Cardiac muscle cell (in vitro differentiated cells and primary cell): ENCODE measurements at places on chromosomes 2 and 18.

DNA sequence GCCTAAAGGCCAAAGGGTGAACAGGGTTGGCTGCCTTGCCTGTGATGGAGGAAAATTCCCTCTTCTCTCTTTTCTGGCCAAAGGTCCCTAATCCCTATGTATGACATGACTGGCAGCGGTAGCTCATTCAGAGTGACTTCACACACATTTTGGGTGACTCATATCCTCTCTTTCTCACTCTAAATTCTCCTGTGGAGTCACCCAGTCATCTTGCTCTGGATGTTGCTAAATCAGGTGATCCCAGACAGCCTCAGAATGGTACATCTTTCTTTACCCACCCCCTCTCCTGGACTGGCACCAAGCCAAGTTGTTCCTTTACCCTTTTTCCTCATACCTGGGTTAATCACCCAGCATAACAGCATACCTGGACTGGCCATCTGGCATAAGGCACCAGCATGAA, 77.2 kb downstream of the NEURL3 start:
- no peaks in the 10 kb centered on the region for H3K27me3 ChIP-seq
- no peak overlapping the region for H3K27ac ChIP-seq
- DNase-seq = peak; percentile 23
- no peak overlapping the region for H3K4me3 ChIP-seq

- no peaks in the 10 kb centered on the region for H3K27me3 ChIP-seq
- H3K4me1 ChIP-seq = no peaks in the 10 kb centered on the region
- peak; percentile 52 for DNase-seq
- H3K4me3 ChIP-seq = no peak overlapping the region
- H3K36me3 ChIP-seq = peaks cover 4% of the 10 kb centered on the region
These were observed 36.6 kb downstream of the ARL6IP6 start for GRCh38 chr2:152755029-152755428.

DNA sequence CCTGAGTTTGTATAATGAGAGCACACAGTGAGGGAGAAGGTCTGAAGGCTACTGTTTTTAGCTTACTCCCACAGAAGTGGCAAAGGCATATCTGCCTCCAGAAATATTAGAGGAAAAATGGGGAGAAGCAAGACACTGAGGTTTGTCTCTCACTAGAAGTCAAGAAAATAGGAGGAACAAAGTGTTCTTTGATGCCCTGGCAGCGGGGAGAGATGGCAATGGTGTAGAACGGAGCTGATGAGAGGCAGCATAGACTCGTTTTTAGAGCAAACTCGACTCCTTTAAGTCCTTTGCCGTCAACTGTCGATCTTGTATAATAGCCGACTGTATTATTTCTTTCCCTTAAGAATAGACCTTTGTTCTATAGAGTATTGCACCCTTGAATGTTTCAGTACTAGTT, 73.8 kb downstream of the ANKRD44 start:
- H3K4me3 ChIP-seq = no peak overlapping the region
- H3K4me1 ChIP-seq = no peaks in the 10 kb centered on the region
- H3K36me3 ChIP-seq = no peaks in the 10 kb centered on the region
- no peak for DNase-seq

DNA sequence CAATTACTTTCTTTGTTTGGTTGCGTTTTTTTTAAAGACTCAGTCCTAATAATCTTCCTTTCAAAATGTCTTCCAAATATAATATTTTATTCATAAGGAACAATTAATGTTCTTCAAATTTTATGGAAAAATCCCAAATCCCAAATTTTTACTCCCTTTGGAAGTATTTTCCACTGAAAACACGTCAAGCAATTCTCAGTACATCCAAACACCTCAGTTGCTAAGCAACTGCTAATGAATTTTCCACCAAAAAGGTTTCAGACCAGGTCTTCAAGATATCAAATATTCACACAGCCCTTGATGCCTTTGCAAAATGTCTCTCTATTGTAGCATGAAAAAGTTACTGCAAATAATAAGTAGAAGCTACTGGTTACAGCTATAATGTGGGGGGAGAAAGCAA, 140.1 kb downstream of the DSEL start:
- no peak overlapping the region for H3K27ac ChIP-seq
- no peak overlapping the region for H3K4me3 ChIP-seq
- no peak for DNase-seq
- no peaks in the 10 kb centered on the region for H3K4me1 ChIP-seq
- H3K27me3 ChIP-seq = no peaks in the 10 kb centered on the region

GRCh38 chr2:51212374-51212773, 180.4 kb upstream of the NRXN1 start:
- DNase-seq = no peak
- no peaks in the 10 kb centered on the region for H3K27me3 ChIP-seq
- H3K4me3 ChIP-seq = no peak overlapping the region
- no peak overlapping the region for H3K27ac ChIP-seq
- H3K36me3 ChIP-seq = no peaks in the 10 kb centered on the region

DNA sequence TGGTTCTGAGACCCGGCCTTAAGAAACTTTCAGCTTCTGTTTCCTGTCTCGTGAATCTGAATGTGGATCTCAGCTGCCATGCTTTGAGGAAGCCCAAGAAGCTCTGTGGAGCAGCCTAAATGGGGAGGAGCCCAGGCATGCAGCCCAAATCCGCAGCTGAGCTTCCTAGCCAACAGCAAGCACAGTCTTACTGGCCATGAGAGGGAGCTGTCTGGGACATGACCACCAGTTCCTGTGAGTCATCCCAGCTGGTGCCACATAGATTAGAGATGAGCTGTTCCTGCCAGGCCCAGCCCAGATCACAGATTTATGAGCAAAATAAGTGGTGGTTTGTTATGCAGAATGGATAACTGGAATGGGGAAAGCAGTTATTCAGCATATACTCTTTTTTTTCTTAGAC, 224.4 kb upstream of the APCDD1 start:
- no peaks in the 10 kb centered on the region for H3K27me3 ChIP-seq
- peak; percentile 89 for DNase-seq
- H3K27ac ChIP-seq = no peak overlapping the region
- H3K4me1 ChIP-seq = no peaks in the 10 kb centered on the region

- peak overlapping the region; percentile 88 for H3K27ac ChIP-seq
- H3K4me1 ChIP-seq = peaks cover 1% of the 10 kb centered on the region
- DNase-seq = peak; percentile 55
- H3K27me3 ChIP-seq = no peaks in the 10 kb centered on the region
- peak overlapping the region; percentile 95 for H3K4me3 ChIP-seq
These were observed 500 bp downstream of the CCNYL1 start for GRCh38 chr2:207711750-207712530.

- DNase-seq = no peak
- H3K4me1 ChIP-seq = peaks cover 16% of the 10 kb centered on the region
- no peak overlapping the region for H3K4me3 ChIP-seq
- no peak overlapping the region for H3K27ac ChIP-seq
- no peaks in the 10 kb centered on the region for H3K36me3 ChIP-seq
- H3K27me3 ChIP-seq = no peaks in the 10 kb centered on the region
These were observed 331.1 kb downstream of the FSIP2 start for GRCh38 chr2:186069676-186070075.

- no peak for DNase-seq
- no peak overlapping the region for H3K27ac ChIP-seq
- H3K4me3 ChIP-seq = no peak overlapping the region
- H3K4me1 ChIP-seq = peaks cover 6% of the 10 kb centered on the region
- no peaks in the 10 kb centered on the region for H3K36me3 ChIP-seq
These were observed 49.7 kb downstream of the CYRIA start for GRCh38 chr2:16615687-16616615.

DNA sequence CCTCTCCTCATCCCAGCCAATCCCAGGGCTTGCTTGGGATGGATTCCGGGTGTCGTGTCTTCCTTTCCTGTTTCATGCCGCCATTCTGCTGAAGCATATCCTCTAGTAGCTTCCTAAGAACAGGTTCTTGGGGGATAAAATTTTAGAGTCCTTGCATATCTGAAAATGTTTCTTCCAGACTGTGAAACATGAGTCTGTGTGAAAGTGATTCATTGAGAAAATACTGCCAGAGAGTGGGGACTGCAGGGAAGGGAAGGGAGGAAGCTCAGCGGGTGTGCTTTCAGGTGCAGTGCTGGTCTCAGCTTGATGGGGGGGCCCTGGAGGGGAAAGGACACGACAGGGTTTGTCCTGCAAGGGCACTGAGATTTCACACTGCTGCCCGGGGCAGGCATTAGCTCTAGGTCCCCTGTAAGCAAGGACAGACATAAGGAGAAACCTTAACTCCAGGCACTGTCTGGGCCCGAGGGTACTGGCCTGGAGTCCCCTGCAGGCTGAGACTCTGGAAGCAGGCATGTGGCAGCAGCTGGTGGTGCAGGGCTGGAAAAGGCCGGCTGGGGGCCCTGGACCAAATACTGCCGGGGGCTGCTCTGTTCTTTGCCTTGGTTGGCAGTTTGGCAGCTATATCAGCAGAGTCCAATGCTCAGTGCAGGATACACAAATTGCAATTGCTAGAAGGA, 97.6 kb upstream of the HS6ST1 start:
- no peaks in the 10 kb centered on the region for H3K4me1 ChIP-seq
- no peak overlapping the region for H3K27ac ChIP-seq

DNA sequence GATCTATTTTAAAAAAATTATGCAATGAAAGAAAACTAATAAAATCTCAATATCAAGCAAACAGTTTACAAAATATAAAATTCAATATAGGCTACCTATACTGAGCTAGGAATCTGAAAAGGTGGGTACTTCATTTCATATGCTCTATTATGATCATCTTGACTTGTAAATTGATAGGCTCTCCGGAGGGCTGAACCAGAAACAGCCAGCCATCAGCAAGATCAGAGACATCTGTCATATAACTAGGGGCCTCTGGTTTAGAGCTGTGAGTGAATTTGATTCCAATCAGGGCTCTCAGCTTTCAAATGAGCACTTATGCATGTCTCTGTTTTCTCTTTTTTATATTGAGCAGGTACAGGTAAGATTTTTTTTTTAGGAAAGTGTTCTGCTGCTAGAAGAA, 114.2 kb downstream of the SPHKAP start:
- no peaks in the 10 kb centered on the region for H3K27me3 ChIP-seq
- DNase-seq = no peak
- H3K4me1 ChIP-seq = no peaks in the 10 kb centered on the region
- no peak overlapping the region for H3K4me3 ChIP-seq
- H3K36me3 ChIP-seq = no peaks in the 10 kb centered on the region

- H3K4me3 ChIP-seq = no peak overlapping the region
- H3K4me1 ChIP-seq = no peaks in the 10 kb centered on the region
- H3K27ac ChIP-seq = no peak overlapping the region
- no peaks in the 10 kb centered on the region for H3K27me3 ChIP-seq
- no peak for DNase-seq
These were observed 40.7 kb downstream of the SLC39A10 start for GRCh38 chr2:195697681-195698220.
